HCEC 1CT (cell line): ENCODE measurements at places on chromosomes 2 and 18.

GRCh38 chr2:119463990-119464389 lies 32.3 kb downstream of the TMEM37 start:
- DNase-seq, result no peak

DNA sequence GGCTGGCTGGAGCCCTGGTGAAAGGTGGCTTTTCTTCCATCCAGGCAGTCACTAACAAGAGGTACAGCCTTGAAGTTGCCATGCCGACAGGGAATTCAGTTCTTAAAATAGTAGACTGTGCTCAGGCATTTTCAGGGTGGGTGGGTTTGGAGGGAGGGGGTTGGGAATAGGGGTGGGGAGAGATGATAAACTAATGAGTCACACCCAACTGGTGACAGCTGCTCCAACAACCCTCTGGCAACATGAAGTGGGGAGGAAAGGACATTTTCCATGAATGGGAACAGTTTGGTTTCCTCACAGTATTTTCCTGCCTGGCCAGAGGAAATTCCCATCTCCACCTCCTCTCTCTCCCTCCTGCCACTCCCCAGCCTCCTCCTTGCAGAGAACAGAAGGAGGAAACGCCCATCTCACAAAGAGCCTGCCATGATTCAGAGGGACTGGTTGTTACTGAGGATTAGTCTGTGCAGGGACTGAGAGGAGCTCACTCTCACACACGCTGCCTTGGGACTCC lies 113.0 kb upstream of the SLC1A4 start:
- peak; percentile 76 for DNase-seq

DNA sequence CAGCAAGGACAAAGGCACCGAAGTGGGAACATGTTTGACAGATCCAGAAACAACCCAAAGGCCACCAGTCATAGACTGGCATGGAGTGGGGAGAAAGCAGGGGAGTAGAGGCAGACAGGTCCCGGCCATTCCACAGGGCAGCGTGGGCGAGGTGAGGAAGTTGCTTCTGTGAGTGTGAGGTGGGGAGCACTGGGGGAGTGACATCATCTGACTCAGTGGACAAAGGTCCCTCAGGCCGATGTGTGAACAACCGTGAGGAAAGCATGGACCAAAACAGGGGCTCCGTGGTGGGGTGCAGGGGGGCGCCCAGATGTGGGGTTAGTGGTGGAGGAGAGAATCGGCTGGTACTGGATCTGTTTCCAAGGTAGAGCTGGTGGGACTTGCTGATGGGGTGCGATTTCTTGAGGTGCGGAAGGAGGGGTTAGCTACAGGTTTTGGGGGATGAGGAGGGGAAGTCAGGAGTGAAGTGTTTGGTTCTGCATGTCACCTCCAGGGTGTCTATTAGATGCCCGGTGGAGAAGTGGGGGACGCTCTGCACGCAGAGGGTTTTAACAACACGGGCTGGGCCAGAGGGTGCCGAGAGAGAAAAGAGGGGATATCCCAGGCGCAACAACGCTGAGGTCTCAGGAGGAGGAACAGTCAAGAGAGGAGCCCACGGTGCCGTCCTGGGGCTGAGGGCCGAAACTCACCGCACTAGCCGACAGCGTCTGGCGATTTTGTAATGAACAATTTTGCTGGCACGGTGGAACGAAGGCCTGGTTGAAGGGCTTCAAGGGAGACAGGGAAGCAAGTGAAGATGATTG lies 2.5 kb upstream of the SFT2D3 start:
- DNase-seq, result no peak

- no peak for DNase-seq
These were observed 129.7 kb downstream of the TDRD15 start for GRCh38 chr2:21253311-21254027.

DNA sequence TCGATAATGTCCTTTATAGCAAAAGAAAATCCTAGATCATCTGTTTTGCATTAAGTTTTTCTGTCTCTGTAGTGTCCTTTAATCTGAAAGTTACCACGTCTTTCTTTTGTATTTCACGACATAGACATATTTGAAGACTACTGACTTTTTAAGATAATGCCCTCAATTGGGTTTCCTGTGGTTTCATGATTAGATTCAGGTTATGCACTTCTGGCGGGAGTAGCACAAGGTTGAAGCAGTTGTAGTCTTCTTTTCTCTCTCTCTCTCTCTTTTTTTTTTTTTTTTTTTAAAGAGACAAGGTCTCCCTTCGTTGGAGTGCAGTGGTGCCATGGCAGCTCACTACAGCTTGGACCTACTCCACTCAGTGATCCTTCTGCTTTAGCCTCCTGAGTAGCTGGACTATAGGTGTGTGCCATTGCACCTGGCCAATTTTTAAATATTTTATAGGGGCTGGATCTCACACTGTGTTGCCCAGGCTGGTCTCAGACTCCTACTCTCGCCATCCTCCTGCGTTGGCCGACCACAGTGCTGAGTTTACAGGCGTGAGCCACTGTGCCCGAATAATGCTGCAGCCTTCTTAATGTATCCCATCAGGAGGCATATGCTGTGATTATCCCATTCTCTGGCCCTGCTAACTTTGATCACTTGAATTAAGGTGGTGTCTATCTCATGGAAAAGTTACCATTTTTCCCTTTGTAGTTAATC lies 3.9 kb downstream of the INPP4A start:
- DNase-seq, result no peak

DNA sequence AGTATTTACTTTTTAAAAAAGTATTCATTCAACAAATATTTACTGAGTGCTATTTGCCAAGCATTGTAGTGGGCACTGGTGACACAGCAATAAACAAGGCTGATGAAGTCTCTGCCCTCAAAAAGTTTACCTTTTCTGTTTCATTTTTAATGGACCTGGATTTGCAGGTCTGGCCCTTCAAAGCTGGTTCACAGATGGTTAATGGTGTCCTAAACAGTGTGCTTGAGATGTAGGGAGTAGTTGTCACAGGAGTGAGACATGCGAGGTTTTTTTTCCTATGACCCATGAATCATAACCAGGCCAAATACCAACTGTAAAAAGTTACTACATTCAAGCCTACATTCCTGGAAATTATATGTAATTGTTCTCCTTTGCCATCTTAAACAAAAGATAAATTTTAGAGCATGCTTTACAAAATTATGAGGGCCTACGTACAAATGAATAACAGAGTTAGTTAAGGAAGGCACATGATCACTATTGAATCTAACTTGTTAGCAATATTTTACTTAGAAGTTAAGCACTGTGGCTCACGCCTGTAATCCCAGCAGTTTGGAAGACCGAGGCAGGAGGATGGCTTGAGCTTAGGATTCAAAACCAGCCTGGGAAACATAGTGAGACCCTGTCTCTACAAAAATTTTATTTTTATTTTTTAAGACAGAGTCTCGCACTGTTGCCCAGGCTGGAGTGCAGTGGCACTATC lies 223.9 kb downstream of the MBD5 start:
- peak; percentile 74 for DNase-seq

DNA sequence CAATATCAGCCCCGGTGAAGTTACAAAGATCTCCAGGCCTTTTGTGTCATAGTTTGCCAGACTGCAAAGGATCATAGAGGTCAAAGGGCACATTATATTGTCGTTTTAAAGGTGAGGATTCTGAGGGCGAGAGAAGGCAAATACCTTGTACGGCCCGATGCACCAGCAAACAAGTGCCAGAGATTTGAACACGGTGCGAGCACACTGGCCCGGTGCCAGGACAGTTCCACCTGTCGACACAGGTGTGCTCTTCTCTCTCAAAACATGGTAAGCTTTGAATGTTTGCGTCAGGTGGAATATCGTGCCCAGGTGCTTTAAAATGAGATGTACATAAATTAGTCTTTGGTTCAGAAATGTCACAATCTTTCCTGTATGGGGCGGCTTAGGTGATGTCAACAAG lies 776.1 kb upstream of the ID2 start:
- DNase-seq, result no peak

- no peak for DNase-seq
These were observed 40.3 kb downstream of the PLA2R1 start for GRCh38 chr2:160022162-160022561.

DNA sequence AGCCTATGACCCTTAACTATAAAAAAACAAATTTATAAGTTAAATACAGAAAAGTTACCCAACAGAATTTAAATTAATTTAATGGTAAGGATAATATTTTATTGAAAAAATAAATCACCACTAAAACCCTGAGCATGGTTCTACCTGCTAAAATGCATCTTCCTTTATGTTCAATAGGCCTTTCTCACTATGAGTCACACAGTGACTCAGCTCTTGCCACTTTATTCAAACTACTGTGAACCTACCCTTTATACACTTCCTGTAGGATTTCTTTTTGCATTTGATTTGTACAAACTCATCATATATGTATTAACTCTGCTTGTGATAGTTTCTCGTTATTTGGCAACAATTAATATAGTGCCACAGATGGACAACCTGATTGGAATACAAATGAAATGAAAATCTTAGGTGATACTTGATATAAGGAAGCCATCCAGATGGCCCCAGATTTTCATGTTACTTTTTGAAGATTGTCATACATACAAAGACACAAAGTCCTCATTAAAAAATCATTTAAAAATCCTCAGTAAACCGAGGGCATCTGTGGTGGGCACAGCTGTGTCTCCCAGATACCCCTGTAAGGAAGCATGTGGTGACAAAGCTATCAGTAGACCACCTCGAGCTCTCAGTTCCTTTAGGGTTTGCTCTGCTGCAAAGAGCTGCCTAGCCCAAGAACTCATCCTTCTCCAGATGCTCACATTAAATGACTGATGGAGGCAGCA lies 55.2 kb upstream of the COBLL1 start:
- DNase-seq, result peak; percentile 78

DNA sequence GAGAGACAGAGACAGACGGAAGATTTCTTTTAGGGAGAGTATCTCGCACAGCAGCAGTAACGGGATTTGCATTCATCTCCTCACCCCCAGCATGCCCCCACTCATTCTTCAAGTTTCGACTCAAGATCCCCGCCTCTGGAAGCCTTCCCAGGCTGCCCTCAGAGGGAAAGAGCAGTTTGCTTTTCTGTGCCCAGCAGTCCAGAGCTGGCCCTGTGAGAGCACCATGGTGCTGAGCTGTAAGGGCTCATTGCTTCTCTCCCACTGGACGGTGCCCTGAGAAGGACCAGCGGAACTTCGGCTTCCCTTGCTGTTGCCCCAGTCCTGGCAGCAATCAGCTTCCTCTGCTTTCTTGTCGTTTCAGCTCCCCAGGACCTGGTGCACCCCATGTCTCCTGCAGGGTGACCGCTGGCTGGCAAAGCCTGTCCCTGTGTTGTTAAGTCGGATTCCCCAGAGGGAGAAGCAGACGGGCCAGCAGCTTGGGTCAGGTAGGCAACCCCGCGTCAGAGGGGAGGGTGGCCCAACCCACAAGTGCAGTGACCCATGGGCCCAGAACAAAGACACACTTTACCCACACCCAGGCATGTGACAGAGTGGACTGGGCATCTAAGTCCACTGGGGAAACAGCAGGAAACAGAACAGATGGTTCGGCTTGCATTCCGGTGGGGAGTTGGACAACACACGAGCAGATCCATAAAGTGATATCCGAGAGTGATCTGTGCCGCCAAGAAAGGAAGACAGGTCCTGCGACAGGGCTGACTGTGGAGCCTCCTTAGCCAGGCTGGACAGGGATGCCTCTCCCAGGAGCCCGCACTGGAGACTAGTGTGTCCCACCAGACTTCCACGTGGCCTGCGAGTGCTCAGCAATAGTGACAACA lies 36.6 kb downstream of the TMEM177 start:
- DNase-seq, result no peak

DNA sequence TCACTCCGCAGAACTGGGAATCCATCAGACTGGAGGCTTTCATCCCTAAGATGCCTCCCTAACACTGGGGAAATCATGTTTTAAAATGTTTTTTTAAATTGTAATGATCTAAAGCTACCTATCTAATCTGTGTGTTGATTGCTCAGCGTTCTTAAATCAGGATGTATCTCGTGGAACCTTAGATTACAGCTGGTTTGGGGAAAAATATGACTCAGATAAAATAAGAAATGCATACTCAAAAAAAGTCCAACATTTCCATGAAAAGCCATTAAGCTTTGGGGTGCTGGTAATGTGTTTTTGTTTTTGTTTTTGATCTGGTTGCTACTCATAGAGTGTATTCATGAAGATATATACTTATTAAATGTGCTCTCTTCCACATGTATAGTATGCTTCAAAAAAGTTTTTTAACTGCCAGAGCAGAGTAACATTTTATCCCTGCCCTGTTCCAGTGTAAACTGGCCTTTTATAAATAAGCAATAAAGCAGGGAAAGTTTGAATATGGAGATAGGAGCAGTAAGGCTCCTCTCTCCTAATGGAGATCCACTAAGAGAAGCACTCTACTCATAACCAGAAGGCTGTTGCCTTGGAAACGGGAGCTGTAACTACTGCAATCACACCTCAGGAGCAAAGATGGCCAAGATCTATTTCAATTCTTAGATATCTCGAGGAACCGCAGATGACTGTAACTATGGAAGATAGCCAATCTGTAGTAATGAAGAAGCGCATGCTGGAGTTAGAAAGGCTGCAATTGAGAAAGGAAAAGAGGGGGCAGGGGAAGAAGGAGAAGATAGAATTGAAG lies 41.6 kb downstream of the ANKRD44 start:
- no peak for DNase-seq

- DNase-seq, result no peak
These were observed 326.4 kb downstream of the NR4A2 start for GRCh38 chr2:156005999-156006712.
